SK-MEL-5 (cell line): ENCODE measurements at places on chromosomes 2 and 18. TPM values are rescaled to one million over a fixed set of nuclear protein-coding genes. Genes with fewer than 3 reads are reported as not detected.

The ITPRIPL1 gene
- total RNA-seq = 6.7 and 6.9 TPM in 2 replicates

The LRRTM1 gene
- total RNA-seq = not detected in 2 replicates

GRCh38 chr18:65610939-65611338 lies 139.9 kb upstream of the CDH7 start:
- DNase-seq = no peak

The UGT1A3 gene
- total RNA-seq = not detected in 2 replicates

The C2orf68 gene
- 27.3 and 29.9 TPM in 2 replicates for total RNA-seq

The UGT1A8 gene
- total RNA-seq = not detected in 2 replicates

The IL1RL2 gene
- total RNA-seq = not detected in 2 replicates

- no peak for DNase-seq
Observed at GRCh38 chr18:66210875-66211274, 393.0 kb downstream of the CDH19 start.

The EML6 gene
- 0.24 and 0.95 TPM in 2 replicates for total RNA-seq

The THOC1 gene
- 34.8 and 35.7 TPM in 2 replicates for total RNA-seq

DNA sequence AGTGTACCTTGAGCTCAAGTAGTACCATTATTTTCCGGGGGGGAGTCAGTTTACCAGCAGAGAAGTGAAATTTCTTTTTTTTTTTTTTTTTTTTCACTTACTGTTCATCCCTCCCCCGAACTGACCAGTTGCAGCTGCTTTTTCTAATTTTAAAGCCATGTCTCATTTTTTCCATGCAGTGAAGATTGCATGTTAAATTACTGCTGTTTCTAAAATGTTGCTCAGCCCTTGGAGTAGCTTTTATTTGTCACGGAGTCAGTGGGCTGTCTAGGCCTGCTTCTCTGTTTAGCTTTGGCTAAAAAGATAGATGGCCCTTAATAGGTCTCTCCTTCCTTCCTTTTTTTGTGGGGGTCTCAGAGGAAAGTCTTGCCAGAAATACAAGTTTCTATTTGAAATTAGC lies 70.2 kb downstream of the NGEF start:
- DNase-seq = no peak

The IL1R1 gene
- 0.21 and 1.3 TPM in 2 replicates for total RNA-seq

The SCYGR4 gene
- not detected in 2 replicates for total RNA-seq

- no peak for DNase-seq
Observed at GRCh38 chr2:224165901-224166319, 126.8 kb upstream of the SERPINE2 start.

DNA sequence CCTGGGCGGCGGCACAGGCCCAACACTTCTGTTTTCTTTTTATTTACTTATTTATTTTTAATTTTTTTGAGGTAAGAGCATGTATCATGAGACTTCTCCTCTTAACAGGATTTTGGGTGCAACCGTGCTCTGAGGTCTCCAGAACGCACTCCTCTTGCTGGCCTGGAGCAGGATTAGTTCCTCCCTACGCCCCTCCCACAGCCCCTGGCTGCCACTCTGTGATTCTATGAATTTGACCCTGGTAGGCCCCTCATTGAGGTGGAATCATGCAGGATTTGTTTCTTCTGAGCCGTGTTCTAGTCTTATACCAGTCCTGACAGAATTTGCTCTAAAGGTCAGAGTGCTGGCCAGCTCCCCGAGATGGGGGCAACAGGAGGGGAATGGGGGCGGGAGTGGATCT lies 106.5 kb upstream of the HS6ST1 start:
- DNase-seq = no peak

The FSHR gene
- not detected in 2 replicates for total RNA-seq

- no peak for DNase-seq
Observed at GRCh38 chr2:205405194-205405593, 277.1 kb upstream of the NRP2 start.

DNA sequence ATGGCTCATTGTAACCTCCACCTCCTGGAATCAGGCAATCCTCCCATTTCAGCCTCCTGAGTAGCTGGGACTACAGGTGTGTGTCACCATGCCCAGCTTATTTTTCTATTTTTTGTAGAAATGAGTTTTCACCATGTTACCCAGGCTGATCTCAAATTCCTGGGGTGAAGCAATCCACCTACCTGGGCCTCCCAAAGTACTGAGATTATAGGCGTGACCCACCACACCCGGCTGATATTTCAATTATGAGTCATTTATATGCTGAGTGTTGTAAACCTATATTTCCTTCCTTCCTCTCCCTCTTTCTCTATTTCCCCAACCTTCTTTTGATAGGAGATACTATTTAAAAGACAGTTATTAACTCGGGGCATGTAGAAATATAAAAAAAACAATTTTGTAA lies 469.6 kb upstream of the ID2 start:
- no peak for DNase-seq

The CHST9 gene
- total RNA-seq = not detected in 2 replicates

- DNase-seq = no peak
Observed at GRCh38 chr2:5022061-5022460, 670.1 kb upstream of the SOX11 start.

- DNase-seq = no peak
Observed at GRCh38 chr2:218255446-218255845, 5.4 kb upstream of the GPBAR1 start.

GRCh38 chr18:10234912-10235660 lies 219.3 kb upstream of the APCDD1 start:
- no peak for DNase-seq

GRCh38 chr2:43169099-43169945 lies 57.1 kb downstream of the ZFP36L2 start:
- no peak for DNase-seq

GRCh38 chr18:49137093-49137492 lies 186.3 kb upstream of the SMAD7 start:
- DNase-seq = no peak

DNA sequence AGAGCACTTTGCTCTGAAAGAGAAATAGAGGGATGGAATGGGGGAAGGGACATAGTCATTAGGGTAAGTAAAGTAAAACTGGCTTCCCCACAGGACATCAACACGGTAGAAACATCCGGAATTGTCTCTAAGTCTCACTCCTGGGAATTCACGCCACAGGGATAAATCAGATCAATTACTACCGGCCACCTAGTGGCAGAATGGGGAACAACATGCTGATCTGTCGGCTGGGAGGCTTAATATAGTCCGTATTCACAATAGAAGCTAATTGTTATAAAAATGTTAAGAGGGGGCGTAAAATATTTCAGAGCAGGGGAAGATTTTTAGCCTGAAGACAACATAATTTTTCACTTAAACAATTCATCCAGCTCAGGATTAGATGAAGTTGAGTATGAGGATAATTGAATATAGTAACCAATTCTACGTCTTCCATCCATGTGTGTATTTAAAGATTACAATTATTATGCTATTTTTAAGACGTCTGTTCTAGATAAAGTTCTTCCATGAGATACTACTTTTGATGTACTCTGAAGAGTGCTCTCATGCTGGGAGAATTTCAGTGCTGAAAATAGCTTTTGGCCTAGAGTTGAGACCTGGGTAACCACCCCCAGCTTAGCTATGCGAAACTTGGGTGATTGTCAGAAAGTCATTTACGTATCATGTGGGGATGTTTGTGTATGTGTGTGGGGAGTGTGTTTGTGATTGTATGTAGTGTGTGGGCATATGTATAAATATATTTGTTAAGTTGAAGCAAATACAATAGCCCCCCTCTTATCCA lies 65.7 kb downstream of the LRRTM1 start:
- DNase-seq = peak; percentile 70

DNA sequence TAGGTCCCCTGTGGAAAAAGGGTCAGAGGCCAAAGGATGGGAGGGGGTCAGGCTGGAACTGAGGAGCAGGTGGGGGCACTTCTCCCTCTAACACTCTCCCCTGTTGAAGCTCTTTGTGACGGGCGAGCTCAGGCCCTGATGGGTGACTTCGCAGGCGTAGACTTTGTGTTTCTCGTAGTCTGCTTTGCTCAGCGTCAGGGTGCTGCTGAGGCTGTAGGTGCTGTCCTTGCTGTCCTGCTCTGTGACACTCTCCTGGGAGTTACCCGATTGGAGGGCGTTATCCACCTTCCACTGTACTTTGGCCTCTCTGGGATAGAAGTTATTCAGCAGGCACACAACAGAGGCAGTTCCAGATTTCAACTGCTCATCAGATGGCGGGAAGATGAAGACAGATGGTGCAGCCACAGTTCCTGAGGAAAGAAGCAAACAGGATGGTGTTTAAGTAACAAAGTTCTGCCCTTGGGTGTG lies 165.8 kb downstream of the RPIA start:
- no peak for DNase-seq

DNA sequence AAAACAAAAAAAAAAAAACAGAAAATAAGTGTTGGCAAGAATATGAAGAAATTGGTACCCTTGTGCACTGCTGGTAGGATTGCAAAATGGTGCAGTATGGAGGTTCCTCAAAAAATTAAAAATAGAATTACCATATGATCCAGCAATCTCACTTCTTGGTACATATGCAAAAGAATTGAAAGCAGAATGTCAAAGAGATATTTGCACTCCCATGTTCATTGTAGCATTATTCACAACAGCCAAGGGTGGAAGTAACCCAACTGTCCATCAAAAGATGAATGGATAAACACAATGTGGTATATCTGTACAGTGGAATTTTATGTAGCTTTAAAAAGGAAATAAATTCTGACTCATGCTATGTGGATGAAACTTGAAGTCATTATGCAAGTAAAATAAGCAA lies 72.8 kb upstream of the POU3F3 start:
- DNase-seq = no peak

DNA sequence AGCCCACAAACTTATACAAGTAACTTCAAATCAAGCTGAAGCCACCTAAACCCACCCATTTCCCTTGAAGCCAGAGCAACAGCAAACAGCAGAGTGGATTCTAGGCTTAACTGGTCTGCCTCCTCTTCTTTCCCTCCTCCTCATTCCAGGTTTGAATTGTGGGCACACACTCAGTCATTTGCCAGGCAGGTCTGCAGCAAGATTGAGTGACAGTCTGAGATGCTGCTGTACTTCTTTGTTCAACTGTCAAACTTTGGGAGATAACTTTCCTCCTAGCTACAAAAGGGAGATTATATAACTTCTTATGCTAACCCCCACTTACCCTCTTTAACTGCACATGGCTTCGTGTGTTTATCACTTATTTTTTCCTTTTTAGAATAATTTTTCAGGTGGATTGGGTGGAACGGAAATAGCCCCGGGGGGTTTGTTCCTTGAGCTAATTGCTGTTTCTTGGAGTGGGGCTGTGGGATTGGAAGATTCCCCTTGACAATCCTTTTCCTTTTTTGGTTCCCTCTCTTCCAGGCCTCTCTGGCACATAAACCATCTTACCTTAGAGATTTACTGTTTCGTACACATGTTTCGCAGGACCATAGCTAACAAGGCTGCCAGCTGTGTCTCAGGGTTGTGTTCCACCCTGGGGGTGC lies 55.0 kb downstream of the RNF144A start:
- no peak for DNase-seq

The PROM2 gene
- not detected in 2 replicates for total RNA-seq

The SPEG gene
- total RNA-seq = 1.9 and 2.3 TPM in 2 replicates

GRCh38 chr2:44836916-44837315 lies 104.6 kb upstream of the SIX3 start:
- no peak for DNase-seq

DNA sequence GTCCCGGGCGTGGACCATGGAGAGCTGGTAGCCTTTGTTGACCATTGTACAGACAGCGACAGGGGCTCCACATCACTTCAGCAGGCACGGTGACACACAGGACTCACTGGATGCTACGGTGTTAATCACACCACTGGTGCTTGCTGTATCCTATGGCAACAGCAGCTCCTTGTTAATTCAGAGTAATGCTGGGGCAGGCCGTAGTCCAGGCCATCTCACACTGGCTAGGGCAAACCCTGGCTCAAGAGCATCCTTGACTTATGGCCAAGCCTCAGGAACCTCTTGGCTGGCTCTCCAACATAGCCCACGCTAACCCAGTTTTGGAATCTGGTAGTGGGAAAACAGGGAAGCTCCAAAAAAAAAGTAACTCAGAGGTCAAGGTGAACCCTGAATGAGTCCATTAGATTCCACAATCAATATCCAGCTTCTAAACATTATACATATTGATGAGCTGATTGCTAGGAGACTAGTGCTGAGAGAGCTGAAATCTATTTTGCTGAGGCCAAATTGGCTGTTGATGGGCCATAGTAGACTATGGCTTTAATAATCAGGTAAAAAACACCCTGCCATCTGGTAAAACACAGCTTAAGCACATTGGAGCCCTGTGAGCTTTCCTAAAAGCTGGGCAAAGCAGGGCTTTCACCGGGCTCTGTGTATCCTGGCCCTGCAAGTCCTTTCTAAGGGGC lies 253.6 kb downstream of the PRKCE start:
- DNase-seq = no peak

DNA sequence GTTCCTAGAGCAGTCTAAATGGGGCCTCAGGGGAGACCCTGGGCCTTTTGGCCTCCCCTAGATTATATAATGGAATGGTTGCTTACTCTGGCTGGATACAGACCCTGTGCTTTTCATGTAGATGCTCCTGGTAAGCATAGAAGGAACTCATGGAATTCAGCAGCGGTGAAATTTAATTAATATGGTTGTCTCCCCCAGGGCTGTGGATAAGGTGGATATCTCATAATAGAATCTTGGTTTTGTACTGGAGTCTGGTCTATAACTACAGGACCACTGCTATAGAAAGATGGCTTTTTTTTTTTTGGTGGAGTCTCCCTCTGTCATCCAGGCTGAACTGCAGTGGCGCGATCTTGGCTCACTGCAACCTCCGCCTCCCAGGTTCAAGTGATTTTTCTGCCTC lies 84.5 kb downstream of the HRH4 start:
- no peak for DNase-seq

DNA sequence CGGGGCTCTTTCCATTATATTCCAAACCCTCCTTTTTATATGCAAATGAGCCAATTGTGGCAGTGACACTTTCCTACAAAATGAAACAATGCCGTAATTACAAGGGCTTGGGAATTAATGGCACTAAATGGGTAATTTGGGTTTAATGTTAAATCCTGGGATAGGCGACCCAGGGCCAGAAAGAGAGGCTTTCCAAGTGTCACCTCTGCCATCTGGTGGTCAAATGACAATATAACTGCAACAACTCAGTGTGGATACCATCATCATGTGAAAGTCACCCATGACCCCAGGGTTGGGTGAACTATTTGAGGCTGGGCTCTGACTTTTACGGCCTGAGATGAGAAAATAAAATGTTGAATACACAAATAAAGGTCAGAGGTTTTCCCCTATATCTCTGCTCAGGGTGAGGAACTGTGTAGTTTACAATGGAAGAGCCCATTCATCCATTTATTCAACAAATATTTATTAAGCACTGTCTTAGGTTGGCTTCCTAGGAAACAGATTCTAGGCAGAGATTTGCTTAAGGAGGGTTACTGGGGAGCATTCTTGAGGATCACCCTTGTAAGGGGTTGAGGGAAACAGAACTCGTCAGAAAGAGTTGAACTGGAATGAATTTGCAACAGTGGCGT lies 13.6 kb upstream of the THADA start:
- peak; percentile 91 for DNase-seq

GRCh38 chr2:46976556-46977279 lies 61.1 kb upstream of the MCFD2 start:
- DNase-seq = no peak

GRCh38 chr2:203016716-203017115 lies 2.0 kb downstream of the NBEAL1 start:
- no peak for DNase-seq

The CNDP1 gene
- total RNA-seq = 0.08 and 0.51 TPM in 2 replicates
